ENCODE measurements at places on chromosomes 7 and 10. TPM values are rescaled to one million over a fixed set of nuclear protein-coding genes. Genes with fewer than 3 reads are reported as not detected.

The UTF1 gene
- total RNA-seq = not detected

The CCDC146 gene
- 18.2 TPM for total RNA-seq

The FOXP2 gene
- total RNA-seq = 12.5 TPM

The HIP1 gene
- 11.8 TPM for total RNA-seq

The ANKRD61 gene
- not detected for total RNA-seq

The OR9A2 gene
- total RNA-seq = 0.20 TPM

The CNPY1 gene
- 0.10 TPM for total RNA-seq

The NEUROD6 gene
- total RNA-seq = 0.30 TPM

The PHYHIPL gene
- total RNA-seq = 1.2 TPM

The CDK6 gene
- 58.8 TPM for total RNA-seq

The LEP gene
- total RNA-seq = 0.59 TPM

The CRHR2 gene
- total RNA-seq = 0.20 TPM

The HOXA5 gene
- 4.7 TPM for total RNA-seq

The SNCG gene
- 7.1 TPM for total RNA-seq

The FEZF1 gene
- not detected for total RNA-seq

The AKR1C8 gene
- 1.5 TPM for total RNA-seq

The NUTM2E gene
- 0.20 TPM for total RNA-seq

The TMEM176B gene
- total RNA-seq = 24.6 TPM

The TIMM23B gene
- 19.6 TPM for total RNA-seq

The KCND2 gene
- 0.79 TPM for total RNA-seq

The GARIN1A gene
- total RNA-seq = 0.30 TPM

The SFTPA1 gene
- not detected for total RNA-seq

The TECTB gene
- total RNA-seq = not detected

The CPXM2 gene
- 4.9 TPM for total RNA-seq

The ARPC1A gene
- total RNA-seq = 56.2 TPM

The HOXA7 gene
- 1.5 TPM for total RNA-seq

The TFEC gene
- total RNA-seq = 2.2 TPM

The CYP2C8 gene
- 0.30 TPM for total RNA-seq

The DRGX gene
- total RNA-seq = 0.20 TPM

The OR2A7 gene
- total RNA-seq = 12.5 TPM

The VIM gene
- total RNA-seq = 1,704 TPM

The EPHB6 gene
- total RNA-seq = 34.7 TPM

The ACSL5 gene
- total RNA-seq = 10.1 TPM

The FAM25A gene
- 16.3 TPM for total RNA-seq

The ASAH2 gene
- total RNA-seq = 0.49 TPM

The RHEB gene
- 63.0 TPM for total RNA-seq

The STEAP2 gene
- total RNA-seq = 14.6 TPM

The OPALIN gene
- not detected for total RNA-seq

The RBM20 gene
- 2.4 TPM for total RNA-seq

The FANK1 gene
- total RNA-seq = 3.1 TPM

The CARD11 gene
- 0.59 TPM for total RNA-seq

The SKIDA1 gene
- total RNA-seq = 1.2 TPM

The EN2 gene
- total RNA-seq = under 0.01 TPM

The FAM180A gene
- total RNA-seq = 2.8 TPM

Data from skin of body (tissue), 3 donors.